ENCODE measurements at places on chromosomes 11 and 22.

GRCh38 chr22:35866651-35867050 is 149.0 kb downstream of the APOL5 start:
- DNase-seq: no peak

- DNase-seq: no peak
Observed at GRCh38 chr22:20618488-20618887, 111.1 kb downstream of the MED15 start.

- no peak for DNase-seq
Observed at GRCh38 chr11:78020246-78020645, 2.8 kb downstream of the KCTD14 start.

DNA sequence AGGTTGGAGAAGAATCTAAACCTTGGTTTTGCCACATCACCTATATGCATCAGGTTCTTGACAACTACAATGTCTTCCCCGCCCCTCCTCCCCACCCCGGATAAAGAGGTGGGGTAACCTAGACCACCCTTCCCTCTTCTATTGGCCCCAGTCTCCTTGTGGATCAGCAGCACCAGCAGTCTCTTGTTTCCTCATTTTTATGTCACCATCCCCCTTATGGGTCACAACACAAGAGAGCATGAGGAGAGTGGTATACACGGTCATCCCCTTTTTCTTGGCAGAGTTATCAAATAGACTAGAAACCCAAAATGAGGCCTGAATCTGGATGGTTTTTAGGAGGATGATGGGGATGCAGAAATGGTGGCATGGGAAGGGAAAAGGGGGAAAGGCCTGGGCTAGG is 1.2 kb downstream of the MS4A4E start:
- DNase-seq: no peak

DNA sequence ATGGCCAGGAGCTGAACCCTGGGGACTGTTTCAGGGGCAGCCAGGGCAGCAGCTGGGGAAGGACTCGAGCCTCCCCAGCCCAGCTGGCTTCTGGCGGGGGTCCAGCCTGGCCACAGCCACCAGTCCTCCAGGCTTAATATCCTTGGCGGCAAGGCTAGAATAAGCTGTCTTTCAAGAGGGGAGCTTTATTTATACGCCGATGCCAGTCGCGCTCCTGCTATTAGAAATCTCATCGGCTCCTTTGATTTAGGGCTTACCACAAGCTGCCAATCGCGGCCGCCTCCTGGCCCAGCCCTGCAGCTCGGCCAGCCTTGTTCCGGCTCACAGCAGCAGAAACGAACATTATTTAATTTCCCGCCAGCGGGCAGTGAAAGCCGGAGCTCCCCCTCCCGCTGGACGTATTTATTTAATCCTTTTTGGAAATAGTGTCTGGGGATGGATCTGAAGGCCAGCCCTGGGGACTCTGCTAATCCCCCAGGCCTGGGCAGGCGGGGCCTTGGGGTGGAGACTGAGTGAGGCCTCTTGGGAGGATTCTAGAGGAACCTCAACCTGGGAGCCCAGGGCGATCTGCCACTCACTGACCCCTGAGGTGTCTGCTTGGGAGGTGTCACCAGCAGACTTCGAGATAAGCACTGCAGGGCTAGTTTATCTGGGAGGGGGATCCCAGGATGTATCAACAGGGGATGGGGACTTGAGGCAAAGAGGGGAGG is 363.1 kb downstream of the MN1 start:
- DNase-seq: no peak

DNA sequence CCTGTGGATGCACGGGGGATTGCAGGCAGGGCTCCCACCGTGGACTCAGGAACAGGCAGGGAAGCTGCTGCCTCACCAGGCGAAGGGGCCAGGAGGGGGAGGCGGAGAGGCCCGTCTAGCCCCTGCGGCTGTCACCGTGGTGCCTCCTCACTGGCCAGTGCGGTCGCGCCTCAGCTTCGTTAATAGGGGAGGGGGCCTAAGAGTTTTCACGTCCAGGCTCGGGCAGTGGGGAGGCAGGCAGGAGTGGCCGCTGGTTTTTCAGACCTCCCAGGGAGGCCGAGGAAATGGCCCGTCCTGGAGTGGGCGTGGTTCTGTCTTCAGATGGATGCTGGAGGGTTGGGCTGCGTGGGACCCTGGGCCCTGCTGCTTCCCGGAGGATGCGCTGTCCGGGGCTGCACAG is 91.1 kb upstream of the B3GAT1 start:
- DNase-seq: no peak

DNA sequence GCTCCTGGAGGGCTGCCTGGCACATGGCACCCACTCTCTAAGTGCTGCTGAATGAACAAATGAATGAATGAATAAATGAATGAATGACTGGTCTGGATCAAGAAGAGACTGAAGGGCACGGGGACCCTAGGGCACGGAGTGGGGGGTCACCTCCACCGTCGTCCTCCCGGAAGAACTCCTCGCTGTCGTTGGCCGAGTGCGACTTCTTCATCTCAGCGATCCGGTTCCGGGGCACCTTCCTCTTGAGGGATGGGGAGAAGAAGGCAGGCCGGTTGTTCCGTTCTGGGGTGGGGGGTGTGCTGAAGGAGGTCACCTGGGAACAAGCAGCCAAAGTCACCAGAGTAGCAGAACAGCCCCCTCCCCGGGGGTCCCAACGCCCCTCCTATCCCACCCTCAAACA is 36.0 kb downstream of the NUP50 start:
- DNase-seq: no peak

DNA sequence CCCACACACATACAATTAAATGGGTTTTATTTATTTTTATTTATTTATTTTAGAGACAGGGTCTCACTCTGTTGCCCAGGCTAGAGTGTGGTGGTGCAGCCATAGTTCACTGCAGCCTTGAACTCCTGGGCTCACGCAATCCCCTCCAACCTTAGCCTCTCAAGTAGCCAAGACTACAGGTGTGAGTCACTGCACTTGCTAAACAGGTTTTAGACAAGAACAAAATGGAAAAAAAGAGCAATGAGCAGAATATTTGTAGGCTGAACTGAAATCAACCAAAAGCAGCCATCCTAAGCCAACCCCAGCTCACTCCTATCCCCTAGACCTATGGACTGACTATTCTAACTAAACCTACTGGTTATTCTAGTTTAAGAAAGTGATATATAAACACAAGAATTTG is 37.8 kb downstream of the MRE11 start:
- DNase-seq: no peak
